ENCODE measurements at places on chromosomes 3 and 15. TPM values are rescaled to one million over a fixed set of nuclear protein-coding genes. Genes with fewer than 3 reads are reported as not detected.

Gene SUCNR1
- 0.08 TPM for total RNA-seq

DNA sequence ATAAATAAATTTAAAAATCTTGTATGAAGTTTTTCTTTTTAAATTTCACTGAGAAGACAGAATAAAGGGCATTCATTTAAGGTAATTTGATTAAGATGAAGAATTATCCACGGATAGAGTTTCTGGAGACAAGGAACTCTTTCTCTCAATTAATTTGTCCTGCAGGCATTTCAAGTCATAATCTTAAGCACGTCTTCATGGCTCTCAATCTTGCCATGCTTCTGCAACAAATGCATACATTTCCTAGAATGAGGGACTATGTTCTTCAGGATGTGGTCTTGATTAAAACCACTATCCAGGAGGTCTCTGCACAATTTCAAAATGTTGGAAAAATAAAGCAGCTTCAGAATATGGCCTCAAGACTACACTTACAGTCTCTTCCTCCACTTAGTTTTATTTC, 67.6 kb upstream of the LSAMP start:
- no peak for DNase-seq

Gene CTXN2
- not detected for total RNA-seq

Gene ITIH3
- total RNA-seq, result not detected

Data from activated naive CD8-positive, alpha-beta T cell treated with anti-CD3 and anti-CD28 coated beads, Interleukin-2, amount 10 ng/mL, durations not matched to agents 7 days and 5 days (primary cell).